IMR-90 (cell line): ENCODE measurements at places on chromosomes 6 and 20. TPM values are rescaled to one million over a fixed set of nuclear protein-coding genes. Genes with fewer than 3 reads are reported as not detected.

Gene SIRPG
- not detected in 2 replicates for total RNA-seq

DNA sequence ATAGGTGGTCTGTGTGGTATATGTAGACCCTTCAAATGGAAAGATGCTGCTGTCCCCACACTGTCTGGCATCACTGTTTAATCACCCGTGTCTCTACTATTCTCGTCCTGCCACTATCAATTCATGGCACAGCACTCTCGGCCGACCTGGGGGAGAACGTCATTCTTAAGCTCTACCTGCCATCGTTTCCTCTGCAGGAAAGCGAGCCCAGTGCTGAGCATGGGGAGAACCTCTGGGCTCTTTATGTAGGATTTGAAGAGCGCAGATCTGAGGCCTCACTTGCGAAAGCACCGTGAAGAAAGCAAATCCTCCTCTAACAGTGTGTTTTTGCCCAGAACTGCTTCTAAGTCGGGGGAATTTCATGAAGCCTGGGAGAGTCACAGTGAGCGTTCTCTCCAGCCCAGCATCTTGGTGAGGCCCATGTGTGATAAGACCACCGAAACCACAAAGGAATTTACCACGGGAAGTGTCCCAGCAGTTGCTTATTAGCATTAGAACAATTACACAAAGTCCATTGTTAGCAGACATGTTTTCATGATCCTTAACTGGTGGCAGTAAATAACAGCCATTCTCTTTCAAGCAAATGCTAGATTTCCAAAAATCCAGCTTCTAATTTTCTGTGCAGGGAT, 124.3 kb downstream of the SCML4 start:
- no peaks in the 10 kb centered on the region for H3K36me3 ChIP-seq
- no peak overlapping the region for H3K4me3 ChIP-seq
- no peak for DNase-seq
- H3K4me1 ChIP-seq = peaks cover 10% of the 10 kb centered on the region
- H3K27ac ChIP-seq = no peak overlapping the region

GRCh38 chr6:159279790-159280277, 110.6 kb downstream of the FNDC1 start:
- no peak overlapping the region for H3K4me3 ChIP-seq
- H3K27me3 ChIP-seq = no peaks in the 10 kb centered on the region
- no peaks in the 10 kb centered on the region for H3K36me3 ChIP-seq
- no peaks in the 10 kb centered on the region for H3K4me1 ChIP-seq

DNA sequence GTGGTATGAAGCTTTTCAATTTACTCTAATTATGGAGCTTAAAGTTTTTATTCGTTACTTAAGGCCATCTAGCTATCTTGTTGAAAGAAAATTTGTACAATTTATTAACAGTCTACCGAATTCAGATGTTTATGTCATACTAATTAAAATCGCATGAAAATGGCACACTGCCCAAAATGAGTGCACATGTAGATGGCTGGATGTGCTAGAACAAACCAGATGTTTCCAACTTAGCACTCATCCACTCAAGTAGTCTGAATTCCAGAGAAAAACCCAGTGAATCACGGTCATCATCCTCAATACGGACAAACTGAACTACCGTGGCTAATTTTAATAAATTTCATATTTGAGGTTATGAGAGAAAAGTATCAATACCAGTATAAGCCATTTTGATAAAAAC, 70.4 kb downstream of the COL12A1 start:
- H3K36me3 ChIP-seq = peaks cover 61% of the 10 kb centered on the region
- H3K4me3 ChIP-seq = no peak overlapping the region
- H3K27me3 ChIP-seq = no peaks in the 10 kb centered on the region
- DNase-seq = no peak
- H3K27ac ChIP-seq = no peak overlapping the region

Gene CALHM5
- 10.6 and 10.8 TPM in 2 replicates for total RNA-seq

DNA sequence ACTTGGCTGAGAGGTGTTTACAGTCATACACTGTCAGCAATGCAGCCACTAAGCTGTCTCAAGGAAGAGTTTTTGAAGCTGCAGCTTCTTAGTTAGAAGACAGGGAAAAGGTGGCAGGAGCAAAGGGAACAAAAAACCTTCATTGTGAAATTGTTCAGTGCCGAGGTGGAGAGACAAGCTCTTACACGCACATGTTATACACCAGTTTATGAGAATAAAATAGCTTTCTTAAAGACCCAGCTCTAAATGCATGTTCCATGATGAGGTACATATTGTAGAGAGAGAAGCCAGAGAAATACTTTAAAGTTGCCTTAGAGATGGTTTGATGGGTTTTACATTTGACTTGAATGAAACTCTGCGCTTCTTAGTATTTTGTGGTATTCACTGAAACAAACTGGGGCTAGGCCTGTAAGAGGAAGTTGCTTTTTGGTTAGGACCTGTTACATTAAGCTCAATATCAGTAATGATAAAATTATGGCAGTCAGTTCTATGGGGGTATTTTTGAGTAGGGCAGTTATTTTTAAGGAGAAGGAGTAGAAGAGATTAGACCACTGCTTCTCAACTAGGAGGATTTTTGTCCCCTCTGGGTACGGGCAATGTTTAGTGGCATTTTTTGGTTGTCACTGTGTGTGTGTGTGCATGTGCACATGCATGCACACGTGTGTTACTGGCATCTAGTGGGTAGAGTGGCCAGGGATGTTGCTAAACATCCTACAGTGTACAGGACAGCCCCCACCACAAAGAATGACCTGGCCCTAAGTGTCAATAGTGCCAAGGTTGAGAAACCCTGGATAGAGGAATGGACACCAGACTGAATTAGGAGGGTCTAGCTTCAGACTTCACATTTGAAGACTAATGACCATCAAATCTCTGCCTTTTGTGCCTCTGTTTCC, 9.8 kb downstream of the NEDD9 start:
- H3K4me3 ChIP-seq = no peak overlapping the region
- H3K36me3 ChIP-seq = peaks cover 6% of the 10 kb centered on the region
- peaks cover 14% of the 10 kb centered on the region for H3K4me1 ChIP-seq
- H3K27me3 ChIP-seq = no peaks in the 10 kb centered on the region
